Gastroesophageal sphincter (tissue), 4 donors: ENCODE measurements at places on chromosomes 12 and 14. TPM values are rescaled to one million over a fixed set of nuclear protein-coding genes. Genes with fewer than 3 reads are reported as not detected.
A peak's percentile ranks its signal among the peaks of the same experiment; 100 is the strongest.

GRCh38 chr12:52659951-52660350, 7.9 kb upstream of the KRT2 start:
- no peak for ATAC-seq

- ATAC-seq = peak; percentile 69
Observed at GRCh38 chr12:13179211-13180074, 17.1 kb upstream of the EMP1 start.

DNA sequence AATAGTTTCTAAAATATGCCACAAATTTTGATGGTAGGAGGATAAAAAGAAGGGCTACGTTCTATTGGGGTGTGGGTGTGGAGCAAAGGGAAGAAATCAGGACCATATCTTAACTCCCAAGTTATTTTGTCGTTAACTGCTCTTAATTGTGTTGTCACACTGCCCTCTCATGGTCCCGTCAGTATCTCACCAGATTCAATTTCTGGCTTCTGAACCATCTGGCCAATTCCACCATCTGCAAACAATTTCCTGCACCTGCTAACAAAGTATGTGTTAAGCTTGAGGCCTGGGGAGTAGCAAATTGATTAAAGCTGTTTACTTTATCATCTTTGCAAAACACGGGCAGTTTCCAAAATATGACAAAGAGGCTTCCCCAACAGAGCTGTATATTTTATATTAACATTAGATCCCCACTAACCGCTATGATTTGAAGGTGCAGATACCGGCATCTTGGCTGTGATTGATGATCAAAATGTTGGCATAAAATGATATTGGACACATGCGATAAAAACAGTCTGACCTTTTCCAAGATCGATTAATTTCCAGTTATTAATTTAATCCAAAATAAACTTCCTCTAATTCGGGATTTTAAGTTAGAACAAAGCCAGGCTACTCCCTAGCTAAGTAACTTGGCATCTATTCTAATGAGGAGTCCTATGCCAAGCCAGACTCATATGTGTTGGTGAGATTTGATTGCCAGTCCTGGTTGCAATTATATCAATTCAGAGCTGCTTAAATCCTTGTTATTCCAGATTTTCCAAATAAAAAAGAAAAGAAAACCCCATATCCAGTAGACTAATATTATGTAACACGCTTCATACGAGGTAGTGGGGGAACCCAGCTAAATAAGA, 6.9 kb upstream of the DNM1L start:
- peak; percentile 81 for ATAC-seq

- ATAC-seq = no peak
Observed at GRCh38 chr12:124073356-124074035, 100.5 kb downstream of the ZNF664 start.

DNA sequence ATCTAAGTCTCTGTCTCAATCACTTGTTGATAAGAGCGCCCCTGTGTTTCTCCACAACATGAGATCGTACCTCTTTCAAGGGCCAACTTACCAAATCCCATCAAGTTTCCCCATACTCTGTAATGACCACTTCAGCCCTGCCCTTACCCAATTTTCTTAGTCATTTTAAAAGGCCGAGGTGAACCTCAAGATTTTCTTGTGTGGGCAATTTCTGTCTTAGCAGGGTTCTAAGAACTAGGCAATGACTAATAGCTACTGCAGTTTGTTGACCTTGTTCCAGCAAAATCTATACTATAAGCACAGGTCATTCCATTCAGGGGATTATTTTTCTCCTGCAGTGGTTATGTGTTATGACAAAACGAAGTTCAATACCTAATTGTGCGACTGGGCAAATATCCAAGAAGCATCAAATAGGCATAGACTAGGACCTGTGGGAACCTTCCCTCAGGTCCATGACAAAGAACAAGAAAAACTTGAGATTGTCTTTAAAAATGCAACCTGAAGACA, 359.8 kb downstream of the PCNX1 start:
- ATAC-seq = no peak

DNA sequence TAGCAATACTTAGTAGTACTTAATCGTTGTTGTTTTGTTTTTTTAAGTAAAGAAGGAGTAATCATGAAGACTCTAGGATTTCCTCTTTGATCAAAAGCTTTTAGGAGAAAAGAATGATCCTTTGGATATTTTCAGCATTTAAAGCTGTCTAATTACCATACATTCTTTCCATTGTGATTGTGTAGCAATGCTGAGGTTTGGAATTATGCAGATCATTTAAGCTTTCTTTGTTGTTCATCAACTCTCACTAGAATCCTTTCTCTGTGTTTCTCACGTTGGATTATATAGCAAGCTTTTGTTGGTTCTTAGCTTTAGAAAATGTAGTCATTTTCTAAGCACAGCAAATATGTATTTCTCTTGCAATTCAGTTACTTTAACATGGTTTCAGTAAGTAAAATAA, 25.8 kb downstream of the CCDC91 start:
- ATAC-seq = no peak

- no peak for ATAC-seq
Observed at GRCh38 chr12:106281804-106282203, 20.7 kb upstream of the TCP11L2 start.

- no peak for ATAC-seq
Observed at GRCh38 chr14:33589334-33589733, 361.5 kb downstream of the EGLN3 start.

DNA sequence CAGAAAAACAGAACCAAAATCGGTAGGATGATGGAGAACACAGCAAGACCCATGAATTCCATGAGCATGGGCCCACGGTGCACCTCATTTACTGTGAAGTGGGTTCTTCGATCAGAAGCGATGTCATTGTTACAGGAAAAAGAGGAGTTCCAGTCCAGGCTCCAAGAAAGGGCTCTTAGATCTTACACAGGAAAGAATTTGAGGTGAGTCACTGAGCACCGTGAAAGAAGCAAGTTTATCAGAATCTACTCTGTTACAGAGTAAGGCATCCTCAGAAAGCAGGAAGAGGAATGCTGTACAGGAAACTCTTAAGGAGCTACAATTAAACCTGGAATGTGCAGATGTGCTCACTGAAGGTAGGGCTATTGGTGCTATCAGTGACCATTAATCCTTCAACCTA, 11.6 kb upstream of the CHFR start:
- no peak for ATAC-seq

GRCh38 chr12:11810206-11810545, 160.7 kb downstream of the ETV6 start:
- no peak for ATAC-seq

DNA sequence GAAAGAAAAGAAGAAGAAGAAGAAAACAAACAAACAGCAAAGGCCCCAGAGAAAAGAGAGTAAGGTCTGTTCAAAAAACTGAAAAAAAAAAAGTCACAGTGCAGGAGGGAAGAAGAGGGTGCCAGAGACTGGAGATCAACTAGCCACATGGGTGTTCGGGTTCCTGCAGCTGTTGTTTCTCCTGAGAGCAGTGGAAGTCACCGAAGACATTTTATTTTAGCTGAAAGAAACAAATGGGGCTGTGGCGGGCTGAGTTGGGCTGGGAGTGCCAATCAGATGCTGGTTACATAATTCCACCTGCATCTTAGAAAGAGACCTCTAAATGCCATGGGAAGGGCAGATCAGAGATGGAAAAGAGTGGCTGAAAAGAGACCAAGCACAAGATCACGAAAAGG, 33.9 kb downstream of the ACTN1 start:
- ATAC-seq = no peak

- no peak for ATAC-seq
Observed at GRCh38 chr12:74801625-74802024, 264.0 kb downstream of the ATXN7L3B start.

DNA sequence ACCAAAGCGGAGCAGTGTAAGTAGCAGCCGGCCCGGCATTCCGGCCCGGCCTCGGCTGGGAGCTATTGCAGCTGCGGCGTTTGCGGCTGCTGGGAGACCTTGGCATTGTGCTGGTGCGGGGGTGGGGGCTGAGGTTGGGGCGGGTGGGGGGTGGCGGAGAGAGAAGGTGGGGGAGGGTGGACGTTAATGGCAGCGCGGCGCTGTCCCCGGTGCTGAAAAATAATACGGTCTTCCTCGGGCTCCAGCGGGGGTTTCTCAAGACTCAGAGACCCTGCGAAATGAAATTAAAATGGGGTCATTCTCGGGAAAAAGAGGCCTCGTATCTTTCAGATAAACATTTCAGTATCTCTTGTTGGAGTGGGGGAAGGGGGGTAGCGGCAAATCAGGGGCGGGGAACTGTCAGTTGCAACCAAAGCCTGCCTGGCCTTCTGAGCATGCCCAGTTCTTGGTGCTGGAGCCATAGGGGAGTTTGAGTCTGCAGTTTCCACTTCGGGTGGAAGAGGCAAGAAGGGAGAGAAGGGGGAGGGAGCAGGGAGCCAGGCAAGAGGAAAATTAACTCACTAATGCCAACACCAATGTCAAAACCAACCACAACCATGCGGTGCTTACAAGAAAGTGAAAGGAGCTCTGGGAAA, 414 bp downstream of the UNC79 start:
- ATAC-seq = no peak

- ATAC-seq = no peak
Observed at GRCh38 chr12:124696693-124697476, 129.5 kb upstream of the NCOR2 start.

- ATAC-seq = no peak
Observed at GRCh38 chr12:106736051-106736957, 38.2 kb upstream of the RIC8B start.

- ATAC-seq = no peak
Observed at GRCh38 chr12:117161460-117162166, 28.7 kb downstream of the FBXO21 start.

- no peak for ATAC-seq
Observed at GRCh38 chr12:54000116-54001114, at the start of gene HOXC9. Gene HOXC9 (plus strand): TSS chr12:54000161. CDS start chr12:54000189, 28 bp downstream.

The GLIPR1L1 gene
- not detected for total RNA-seq

The SERPINA12 gene
- not detected for total RNA-seq

The KRT75 gene
- total RNA-seq = not detected

The AKAP3 gene
- 0.13 TPM for total RNA-seq

The RNU4-1 gene
- under 0.01 TPM for total RNA-seq

The RERGL gene
- total RNA-seq = 6.0 TPM

The ZFHX2 gene
- 2.5 TPM for total RNA-seq

The RDH5 gene
- 18.0 TPM for total RNA-seq

The LAG3 gene
- total RNA-seq = 2.6 TPM

The GCN1 gene
- 82.2 TPM for total RNA-seq

The LALBA gene
- not detected for total RNA-seq
